ENCODE measurements at places on chromosomes 4 and X.

GRCh38 chr4:93756101-93756500, 72.5 kb upstream of the ATOH1 start:
- DNase-seq, result no peak

- DNase-seq, result no peak
Observed at GRCh38 chr4:75880278-75880677, 22.0 kb downstream of the PPEF2 start.

DNA sequence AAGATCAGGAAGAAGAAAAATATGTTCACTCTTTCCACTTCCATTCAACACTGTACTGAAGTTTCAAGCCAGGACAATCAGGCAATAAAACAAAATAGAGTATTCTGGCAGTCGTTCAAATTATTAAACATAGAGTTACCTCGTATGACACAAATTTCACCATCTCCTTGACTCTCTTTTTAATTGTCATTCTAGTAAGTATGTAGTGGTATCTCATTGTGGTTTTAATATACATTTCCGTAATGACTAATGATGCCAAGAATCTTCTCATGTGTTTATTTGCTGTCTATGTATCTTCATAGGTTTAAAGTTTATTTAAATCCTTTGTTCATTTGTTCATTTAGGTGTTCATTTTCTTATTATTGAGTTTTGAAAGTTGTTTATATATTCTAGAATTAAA, 352.2 kb downstream of the IDS start:
- DNase-seq, result no peak

GRCh38 chr4:177759729-177760128, 317.5 kb upstream of the AGA start:
- DNase-seq, result no peak

DNA sequence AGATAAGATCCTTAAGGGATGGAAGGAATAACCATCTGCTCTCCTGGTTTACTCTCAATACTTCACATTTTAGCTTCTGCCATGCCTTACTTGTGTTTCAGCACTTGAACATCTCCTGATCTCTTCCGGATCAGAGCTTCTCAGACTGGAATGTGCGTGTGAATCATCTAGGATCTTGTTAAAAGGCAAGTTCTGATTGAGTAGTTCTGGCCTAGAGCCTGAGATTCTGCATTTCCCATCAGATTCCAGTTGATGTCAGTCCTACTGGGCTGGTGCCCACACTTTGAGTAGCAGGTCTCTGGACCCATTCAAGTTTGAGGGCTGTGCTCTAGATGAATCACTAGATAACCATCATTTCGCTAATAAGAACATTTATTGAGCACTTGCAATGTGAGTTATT, 20.0 kb downstream of the NDP start:
- DNase-seq, result no peak

DNA sequence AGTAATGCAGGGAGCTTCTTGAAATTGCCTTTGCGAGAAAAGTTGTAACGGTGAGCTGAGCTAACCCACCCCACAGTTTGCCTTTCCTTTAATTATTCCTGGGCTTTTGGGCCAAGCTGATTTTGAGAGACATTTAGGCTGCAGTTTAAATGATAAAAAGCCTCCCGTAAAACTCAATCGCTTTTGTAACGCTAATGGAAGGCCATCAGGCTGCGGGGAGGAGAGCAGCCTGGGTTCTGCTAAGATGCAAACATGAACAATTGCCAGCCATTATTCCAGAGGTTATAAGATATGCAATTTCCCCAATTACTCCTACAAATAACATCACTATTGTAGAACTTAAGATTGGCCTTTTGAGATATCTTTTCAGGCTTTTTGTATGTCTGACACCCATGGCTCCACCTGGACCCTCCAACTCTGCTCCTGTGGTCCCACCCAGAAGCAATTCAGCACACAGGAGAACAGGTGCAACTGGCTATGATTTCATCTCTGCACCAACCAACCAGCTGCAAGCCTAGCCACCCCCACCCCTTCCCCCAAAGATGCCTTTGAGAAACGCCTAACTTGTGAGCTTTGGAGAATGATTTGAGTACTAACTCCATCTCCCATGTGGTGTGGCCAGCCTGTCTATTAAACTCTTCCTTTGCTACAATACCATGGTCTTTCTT, 108.2 kb upstream of the FAM9C start:
- no peak for DNase-seq

DNA sequence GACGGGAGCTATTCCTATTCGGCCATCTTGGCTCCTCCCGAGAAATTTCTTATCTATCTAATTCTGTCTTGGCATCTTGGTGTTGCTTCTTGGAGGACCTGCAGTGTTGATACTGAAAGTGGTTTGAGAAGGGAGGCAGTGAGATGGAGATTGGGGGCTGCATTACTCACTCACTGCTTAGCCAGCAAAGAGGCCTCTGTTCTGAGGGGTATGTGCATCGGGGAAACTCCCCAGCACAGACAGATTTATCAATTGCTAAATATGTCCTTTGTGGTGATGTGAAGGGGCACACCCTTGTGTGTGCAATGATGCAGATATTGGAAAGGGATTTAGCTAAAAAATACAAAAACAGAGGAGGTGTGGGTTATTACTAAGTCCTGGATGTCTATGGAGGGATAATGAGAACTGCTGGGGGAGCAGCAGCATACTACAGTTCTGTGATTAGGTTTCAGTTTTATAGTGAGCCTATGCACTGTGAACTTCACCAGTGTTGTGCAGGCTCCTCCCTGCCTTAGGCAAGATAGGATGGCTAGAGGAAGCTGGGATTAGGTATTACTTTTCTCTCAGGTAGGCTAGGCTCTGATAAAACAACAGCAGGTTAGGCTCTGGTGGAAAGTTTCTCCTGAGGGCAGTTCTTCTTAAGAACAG, 279.0 kb downstream of the HS3ST1 start:
- DNase-seq, result peak; percentile 40

GRCh38 chrX:114717921-114718320, 134.0 kb downstream of the HTR2C start:
- no peak for DNase-seq

DNA sequence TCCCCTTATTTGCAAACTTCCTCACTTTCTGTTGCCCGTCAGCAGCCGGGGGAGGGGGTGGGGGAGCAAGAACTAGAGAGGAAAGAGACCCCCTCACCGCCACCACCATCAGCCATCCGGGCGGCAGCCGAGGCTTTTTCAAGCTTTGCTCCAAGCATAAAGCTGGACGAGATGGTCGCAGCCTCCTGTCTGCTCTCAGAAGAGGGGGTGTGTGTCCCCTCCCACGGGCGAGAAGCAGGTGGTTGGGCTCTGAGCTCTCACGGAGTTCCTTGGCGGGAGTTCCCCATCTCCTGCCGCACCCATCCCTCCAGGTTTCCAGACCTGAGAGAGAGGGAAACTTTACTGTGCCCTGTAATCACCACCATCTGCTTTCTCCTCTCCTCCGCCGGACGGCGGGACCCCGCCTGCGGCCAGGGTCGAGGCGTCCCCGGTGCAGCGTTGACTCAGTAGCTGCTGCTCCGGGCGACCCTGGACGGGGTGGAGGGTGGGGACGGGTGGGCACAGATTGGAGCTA, 4.7 kb upstream of the ARX start:
- peak; percentile 20 for DNase-seq

DNA sequence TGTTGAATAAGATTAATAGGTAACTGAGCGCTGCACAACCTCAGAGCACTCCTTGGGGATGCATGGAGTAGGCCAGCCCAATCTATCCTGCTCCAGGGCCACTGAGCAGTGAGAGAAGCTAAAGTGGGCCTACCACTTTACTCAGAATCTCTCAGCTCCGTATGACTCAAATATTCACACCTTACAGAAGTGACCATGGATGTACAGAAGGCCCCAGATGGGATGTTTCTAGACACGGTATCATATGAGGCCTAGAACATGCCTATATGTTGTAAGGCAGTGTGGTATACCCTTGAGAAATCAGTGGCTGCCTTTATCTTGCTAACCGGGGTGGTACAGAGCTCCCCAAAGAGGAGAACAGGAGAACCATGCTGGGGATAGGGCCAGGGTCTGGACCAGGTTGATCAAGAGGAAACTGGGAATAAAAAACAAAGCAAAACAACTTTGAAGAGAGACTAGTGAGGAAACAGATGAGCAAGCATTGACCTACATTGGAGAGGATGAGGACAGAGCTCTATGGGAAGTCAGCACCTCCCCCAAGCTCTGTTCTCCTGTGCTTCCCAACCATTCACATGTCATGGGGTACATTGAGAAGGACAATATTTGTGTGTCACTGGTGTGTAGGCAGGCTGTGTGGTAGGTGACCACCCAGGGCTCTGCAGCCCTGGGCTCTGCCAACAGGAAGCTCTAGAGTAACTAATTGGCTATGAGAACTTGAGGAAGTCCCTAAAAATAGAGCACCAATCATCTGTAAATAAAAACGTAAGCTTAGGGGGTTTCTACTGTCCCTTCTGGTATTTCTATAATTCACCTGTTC, 31.4 kb downstream of the HOPX start:
- no peak for DNase-seq
